RPMI7951 (cell line): ENCODE measurements at places on chromosomes 2 and 18. TPM values are rescaled to one million over a fixed set of nuclear protein-coding genes. Genes with fewer than 3 reads are reported as not detected.

Gene GBX2
- 0.24 TPM in 1 of 2 replicates, not detected in the other for total RNA-seq

Gene GNLY
- not detected in 2 replicates for total RNA-seq

Gene PLGLB1
- 0.36 TPM in 1 of 2 replicates, not detected in the other for total RNA-seq

Gene OR6B2
- total RNA-seq = not detected in 2 replicates

Gene TRIM43
- total RNA-seq = not detected in 2 replicates

Gene MEP1B
- not detected in 2 replicates for total RNA-seq

Gene SLC11A1
- total RNA-seq = under 0.01 and 0.10 TPM in 2 replicates

Gene EGR4
- total RNA-seq = not detected in 2 replicates

Gene FBXO48
- total RNA-seq = 0.98 and 1.4 TPM in 2 replicates

Gene DPY30
- 149 and 158 TPM in 2 replicates for total RNA-seq

Gene GYPC
- total RNA-seq = 185 and 192 TPM in 2 replicates

Gene GPR148
- not detected in 2 replicates for total RNA-seq

Gene SP3
- total RNA-seq = 93.2 and 101 TPM in 2 replicates

Gene GPR39
- 36.0 and 39.9 TPM in 2 replicates for total RNA-seq

Gene SLC5A7
- total RNA-seq = not detected in 2 replicates

Gene ATOH8
- total RNA-seq = 7.2 and 7.3 TPM in 2 replicates

Gene SH2D6
- total RNA-seq = not detected in 2 replicates

Gene PCARE
- total RNA-seq = not detected in 2 replicates

Gene CABYR
- 9.7 and 15.6 TPM in 2 replicates for total RNA-seq

Gene ZNF516
- 4.1 and 4.9 TPM in 2 replicates for total RNA-seq

Gene ZNG1B
- total RNA-seq = 45.5 and 45.8 TPM in 2 replicates

Gene EFR3B
- total RNA-seq = 0.60 and 1.1 TPM in 2 replicates

Gene SP110
- 13.5 and 19.7 TPM in 2 replicates for total RNA-seq

Gene CCDC150
- 11.7 and 13.6 TPM in 2 replicates for total RNA-seq

Gene SULT1C2
- not detected in 2 replicates for total RNA-seq

Gene CFAP210
- not detected in 2 replicates for total RNA-seq

Gene C2orf74
- total RNA-seq = 34.5 and 36.4 TPM in 2 replicates

Gene KCNE4
- total RNA-seq = 13.8 and 16.4 TPM in 2 replicates

Gene GDF7
- total RNA-seq = not detected in 2 replicates

Gene MBOAT2
- 33.9 and 41.1 TPM in 2 replicates for total RNA-seq

Gene DSG4
- not detected in 2 replicates for total RNA-seq

Gene MOCOS
- 4.9 and 5.1 TPM in 2 replicates for total RNA-seq

Gene LIMS4
- total RNA-seq = 0.12 and 0.29 TPM in 2 replicates

Gene ALPG
- total RNA-seq = not detected in 2 replicates

Gene RBM44
- 0.88 and 1.7 TPM in 2 replicates for total RNA-seq

Gene LHCGR
- total RNA-seq = not detected in 2 replicates

Gene TAF4B
- 5.2 and 7.6 TPM in 2 replicates for total RNA-seq

Gene SERPINB13
- total RNA-seq = not detected in 2 replicates

Gene POTEI
- not detected in 2 replicates for total RNA-seq

Gene TMEM200C
- not detected in 2 replicates for total RNA-seq

Gene FOXD4L1
- total RNA-seq = 0.10 TPM in 1 of 2 replicates, not detected in the other

Gene UBE2F
- 106 and 109 TPM in 2 replicates for total RNA-seq
